ENCODE measurements at places on chromosomes 4 and X.

DNA sequence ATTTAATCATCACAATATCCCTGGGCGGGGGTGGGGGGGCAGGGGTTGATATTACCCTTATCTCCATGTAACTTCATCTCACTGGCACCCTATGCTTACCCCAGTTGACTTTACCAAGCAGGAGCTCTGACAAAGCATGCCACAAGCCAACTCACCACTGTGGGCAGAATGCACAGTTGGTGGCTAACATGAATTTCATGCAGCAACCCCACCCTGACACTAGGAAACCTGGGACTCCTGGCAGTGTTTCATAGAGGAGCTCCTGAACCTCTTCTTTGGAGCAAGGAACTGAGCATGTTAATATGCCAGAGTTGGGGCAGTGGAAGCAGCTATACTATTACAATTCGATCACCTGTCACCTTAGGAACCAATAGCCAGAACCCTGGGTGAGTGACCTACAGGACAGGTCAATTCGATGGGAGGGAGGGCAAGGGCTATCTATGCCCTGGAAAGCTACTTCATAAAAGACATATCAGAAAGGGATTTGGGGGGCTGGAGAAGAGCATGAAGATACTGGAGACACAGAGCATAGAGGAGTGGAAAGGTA, 97.2 kb upstream of the ACSL4 start:
- no peak for DNase-seq

- peak; percentile 57 for DNase-seq
Observed at GRCh38 chr4:77820649-77821561, 1.7 kb upstream of the CNOT6L start.

- DNase-seq: no peak
Observed at GRCh38 chrX:8782595-8782994, 18.6 kb downstream of the FAM9A start.

DNA sequence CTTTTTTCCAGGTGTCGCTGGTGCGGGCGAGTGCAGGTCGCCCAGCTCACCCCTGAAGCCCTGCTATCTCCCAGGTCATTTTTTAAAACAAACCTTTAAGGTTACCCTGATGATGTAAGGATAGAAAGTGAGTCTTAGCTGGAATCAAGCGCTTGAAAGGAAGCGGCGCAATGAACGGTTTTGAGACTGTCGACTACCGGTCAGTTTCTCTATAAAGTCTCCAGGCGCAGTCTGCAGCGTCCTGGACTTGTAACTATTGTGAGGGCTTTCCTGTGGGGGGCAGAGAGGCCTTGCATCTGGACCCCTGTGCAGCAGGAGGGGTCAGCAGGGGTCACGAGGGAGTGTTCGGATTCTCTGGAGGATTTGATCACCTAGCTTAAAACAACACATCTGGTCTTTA, 1.6 kb downstream of the KIT start:
- no peak for DNase-seq

GRCh38 chrX:111200327-111200726, 70.0 kb downstream of the CAPN6 start:
- no peak for DNase-seq

- no peak for DNase-seq
Observed at GRCh38 chrX:22652596-22652995, 347.2 kb upstream of the DDX53 start.

- no peak for DNase-seq
Observed at GRCh38 chr4:53629296-53629695, 38.0 kb upstream of the LNX1 start.

GRCh38 chr4:15971068-15971801, 8.3 kb upstream of the FGFBP2 start:
- DNase-seq: no peak

DNA sequence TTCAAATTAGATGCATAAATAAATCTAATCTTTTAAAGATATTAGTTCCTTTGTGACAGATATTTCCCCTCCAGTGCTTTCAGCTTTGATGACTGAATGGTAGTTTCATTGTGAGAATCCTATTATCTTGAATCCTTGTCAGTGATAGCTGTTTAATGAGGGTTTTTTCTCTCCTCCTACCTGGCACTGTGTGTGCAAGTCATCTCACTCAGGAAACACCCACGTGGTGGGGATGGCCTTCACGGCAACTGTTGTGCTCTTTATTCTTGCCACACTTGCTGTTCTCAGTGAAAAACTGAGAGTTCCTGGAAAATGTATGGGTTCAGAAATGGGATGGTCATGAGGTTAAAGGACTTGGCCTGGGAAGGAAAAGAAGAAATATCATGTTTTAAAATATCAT, 129.9 kb downstream of the SPRY1 start:
- DNase-seq: no peak

DNA sequence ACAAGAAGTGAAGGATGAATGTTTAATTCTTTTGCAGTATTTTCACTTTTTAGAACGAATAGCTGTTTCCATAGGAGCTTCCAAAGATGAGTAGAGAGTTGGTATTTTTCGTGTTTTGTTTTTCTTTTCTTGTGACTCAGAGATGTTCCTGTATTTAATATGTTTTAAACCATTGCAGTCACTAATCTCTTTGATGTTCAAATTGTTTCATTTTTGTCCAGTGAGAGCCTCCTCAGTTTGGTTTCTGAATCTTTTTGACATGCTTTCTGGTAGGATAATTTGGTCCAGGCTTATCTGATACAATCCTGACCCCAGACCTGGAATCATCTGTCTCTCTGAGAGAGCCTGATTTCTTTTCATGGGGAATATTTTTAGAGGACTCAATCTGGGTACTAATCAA, 41.6 kb downstream of the BEX3 start:
- no peak for DNase-seq

- DNase-seq: no peak
Observed at GRCh38 chr4:102174719-102175189, 170.5 kb downstream of the SLC39A8 start.

- DNase-seq: no peak
Observed at GRCh38 chrX:49853661-49854060, 24.6 kb downstream of the PAGE4 start.

DNA sequence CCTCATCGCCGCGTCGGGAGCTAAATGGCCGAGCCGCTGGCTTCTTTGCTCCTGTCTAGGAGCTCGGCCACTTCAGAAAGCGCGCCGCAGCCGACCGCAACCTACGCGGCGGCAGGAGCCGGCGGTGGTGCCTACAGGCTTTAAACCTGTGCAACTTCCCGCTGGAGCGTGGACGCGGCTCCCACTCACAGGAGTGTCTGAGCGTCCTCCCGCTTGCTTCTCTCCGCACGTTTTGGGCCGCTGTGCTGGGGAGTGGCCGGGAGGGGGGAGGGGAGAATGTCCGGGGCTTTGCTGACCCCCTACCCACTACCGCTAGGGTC, 1.0 kb downstream of the NHSL2 start:
- DNase-seq: no peak

GRCh38 chr4:81257816-81258215, 42.8 kb upstream of the PRKG2 start:
- no peak for DNase-seq

DNA sequence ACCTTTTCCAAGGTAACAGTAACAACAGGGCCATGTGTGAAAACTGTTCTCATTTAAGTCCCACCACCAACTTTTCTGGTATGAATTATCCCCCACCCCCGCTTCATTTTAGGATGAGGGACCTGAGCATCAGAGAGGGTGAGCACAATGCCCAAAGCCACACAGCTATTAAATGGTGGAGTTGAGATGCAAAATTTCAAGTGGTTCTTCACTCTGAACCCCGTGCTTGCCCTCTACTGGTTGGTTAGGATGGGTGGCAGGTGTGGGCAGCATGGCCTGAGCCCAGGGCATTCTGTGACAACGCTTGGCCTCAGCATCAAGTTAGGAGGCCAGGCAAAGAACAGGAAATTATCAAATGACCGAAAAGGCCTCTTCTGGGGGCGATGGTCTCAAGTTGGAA, 33.5 kb downstream of the MED28 start:
- no peak for DNase-seq

DNA sequence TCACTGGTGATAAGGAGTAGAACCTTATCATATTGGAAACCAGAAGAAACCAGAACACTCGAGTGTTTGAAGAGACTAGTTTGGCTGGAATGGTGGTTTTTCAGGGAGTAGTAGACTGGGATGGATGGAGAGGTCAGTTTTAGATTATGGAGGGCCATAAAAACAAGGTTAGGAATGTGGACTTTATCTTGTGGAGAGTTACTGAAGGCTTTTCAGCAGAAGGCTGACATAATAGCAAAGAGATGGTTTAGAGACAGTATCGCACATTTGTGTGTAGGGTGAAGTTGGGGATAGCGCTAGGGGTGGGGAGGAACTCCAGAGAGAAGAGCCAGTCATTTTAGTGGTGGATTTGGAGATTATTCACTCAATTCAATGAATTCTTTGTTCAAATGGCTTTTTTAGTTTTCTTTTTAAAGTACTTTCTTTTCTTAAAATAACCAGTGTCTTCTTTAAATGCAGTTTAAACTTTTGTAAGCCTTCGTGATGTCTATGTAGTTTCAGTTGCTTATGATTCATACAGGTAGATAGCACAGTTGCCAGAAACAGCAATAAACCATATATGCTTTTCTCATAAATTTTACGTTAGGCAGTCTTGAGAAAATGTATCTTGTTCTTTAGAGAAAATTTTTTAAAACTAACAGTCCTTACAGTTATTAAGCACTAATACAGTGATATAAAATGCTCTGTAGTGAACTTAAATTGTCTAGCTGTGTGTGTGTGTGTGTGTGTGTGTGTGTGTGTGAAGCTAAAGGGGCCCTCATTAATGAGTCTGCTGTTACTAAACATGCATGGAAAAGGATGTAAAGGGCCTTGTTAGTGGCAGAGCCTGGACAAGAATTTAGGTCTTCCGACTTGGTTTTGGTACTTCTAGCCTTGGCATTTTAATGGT, 3.8 kb downstream of the ARHGAP10 start:
- DNase-seq: no peak

GRCh38 chr4:128796934-128797333, 12.6 kb upstream of the JADE1 start:
- DNase-seq: no peak

GRCh38 chr4:2250357-2251072, 8.6 kb upstream of the HAUS3 start:
- DNase-seq: no peak

- DNase-seq: no peak
Observed at GRCh38 chr4:44996276-44996845, 270.0 kb upstream of the GNPDA2 start.

GRCh38 chr4:1219566-1219950, 29.4 kb downstream of the CTBP1 start:
- DNase-seq: no peak

GRCh38 chr4:185134307-185134869, 8.7 kb upstream of the SLC25A4 start:
- no peak for DNase-seq

- DNase-seq: no peak
Observed at GRCh38 chr4:183321079-183321478, 1.0 kb upstream of the CLDN22 start.

DNA sequence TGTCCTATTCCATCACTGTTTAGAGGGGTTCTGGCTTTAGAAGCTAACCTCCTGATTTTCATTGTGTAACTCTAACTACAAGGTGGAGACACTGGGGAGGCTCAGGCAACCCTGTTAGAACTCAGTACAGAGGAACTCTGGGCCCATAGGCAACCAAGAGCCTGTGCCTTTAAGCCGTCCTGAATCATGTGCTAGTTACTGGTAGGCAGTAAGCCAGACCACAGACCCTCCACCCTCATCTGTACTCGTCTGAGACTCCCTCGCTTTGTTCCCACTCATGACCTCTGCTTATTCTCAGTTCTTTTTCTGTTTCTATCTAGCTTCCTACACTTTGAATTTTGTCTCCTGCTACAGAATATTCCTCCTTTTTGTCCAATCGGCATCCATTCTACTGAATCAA, 31.4 kb downstream of the TBC1D1 start:
- no peak for DNase-seq

GRCh38 chr4:169565606-169566005, 46.8 kb downstream of the NEK1 start:
- no peak for DNase-seq

DNA sequence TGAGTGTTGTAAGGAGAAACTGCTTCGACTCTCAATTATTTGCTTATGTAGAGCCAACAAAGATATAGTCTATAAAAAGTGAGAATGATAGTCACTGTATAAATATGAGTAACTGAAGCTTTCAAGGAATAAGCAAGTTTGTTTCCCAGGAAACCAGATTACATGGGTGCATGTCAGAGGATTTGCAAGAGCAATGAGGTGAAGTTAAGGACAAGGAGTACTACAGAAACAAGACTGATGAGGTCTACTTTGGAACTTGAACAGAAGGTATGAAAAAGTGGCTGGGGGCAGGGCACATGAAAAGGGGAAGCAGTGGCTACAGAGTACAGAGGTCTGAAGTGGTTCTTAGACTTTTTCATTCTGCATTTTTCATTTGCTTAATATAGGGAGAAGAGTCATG, 321.0 kb upstream of the CXXC4 start:
- no peak for DNase-seq

- DNase-seq: no peak
Observed at GRCh38 chr4:145380123-145380522, 101.5 kb upstream of the SMAD1 start.

DNA sequence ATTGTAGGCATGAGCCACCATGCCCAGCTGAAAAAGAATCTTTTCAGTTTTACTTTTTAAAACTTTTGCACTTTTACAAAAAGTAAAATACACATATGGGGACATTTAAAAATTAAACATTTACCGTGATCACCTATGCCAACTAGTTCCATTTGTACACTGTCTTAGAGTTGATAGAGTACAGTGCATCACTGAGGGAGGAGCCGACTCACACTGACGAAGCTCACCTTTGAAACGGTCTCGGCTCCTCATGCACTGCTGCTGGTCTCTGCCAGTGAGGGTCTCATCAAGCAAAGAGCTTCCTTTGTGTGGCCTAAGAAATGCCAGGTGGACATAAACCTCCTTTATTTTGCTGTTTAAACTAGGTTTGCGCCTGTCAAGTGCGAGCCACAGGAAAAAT, 50.0 kb downstream of the GRK4 start:
- no peak for DNase-seq

GRCh38 chrX:124256216-124256615, 76.2 kb upstream of the TEX13D start:
- DNase-seq: no peak

- no peak for DNase-seq
Observed at GRCh38 chrX:72280321-72280845, 3.3 kb upstream of the RPS4X start.

DNA sequence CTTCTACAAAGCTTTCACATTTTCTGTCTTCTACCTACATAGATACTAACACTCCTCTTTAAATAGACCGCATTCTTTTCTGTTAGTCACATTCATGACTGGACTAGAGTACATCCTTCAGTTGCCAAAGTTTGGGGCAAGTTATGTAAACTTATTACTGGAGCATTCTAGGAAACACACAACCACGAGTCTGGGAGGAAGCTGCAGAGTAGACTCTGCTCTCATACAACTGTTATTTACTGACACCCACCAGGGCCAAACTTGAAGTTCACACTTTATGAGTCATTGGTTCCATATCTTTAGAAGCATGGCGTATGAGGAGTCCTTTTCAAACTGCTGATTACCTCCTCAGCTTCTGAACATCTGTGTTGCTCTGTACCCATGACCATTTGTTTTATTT, 87.0 kb downstream of the RNF150 start:
- DNase-seq: no peak

DNA sequence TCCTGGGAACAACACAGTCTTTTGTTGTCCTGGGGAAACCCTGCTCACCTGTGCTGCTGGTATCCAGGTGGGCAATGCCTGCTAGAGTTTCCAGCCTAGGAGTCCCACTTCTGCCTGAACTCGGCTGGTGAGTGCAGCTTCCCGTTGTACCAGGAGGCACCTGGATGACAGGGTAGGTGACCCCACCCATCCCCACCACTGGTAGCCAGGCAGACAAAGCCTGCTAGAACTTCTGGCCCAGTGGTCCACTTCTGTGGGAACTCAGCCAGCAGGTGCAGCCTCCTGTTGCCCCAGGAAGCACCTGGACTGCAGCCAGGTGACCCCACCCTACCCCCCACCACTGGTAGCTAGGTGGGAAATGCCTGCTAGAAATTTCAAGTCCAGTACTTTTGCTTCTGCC, 9.7 kb upstream of the TCEAL2 start:
- no peak for DNase-seq
